ENCODE measurements at places on chromosomes 4 and X.

- no peak for DNase-seq
These were observed 6.0 kb upstream of the ASB11 start for GRCh38 chrX:15321447-15321846.

- DNase-seq: no peak
These were observed 192.3 kb downstream of the TLL1 start for GRCh38 chr4:166065324-166065723.

GRCh38 chrX:110851780-110852179, 56.2 kb upstream of the CHRDL1 start:
- DNase-seq: no peak

DNA sequence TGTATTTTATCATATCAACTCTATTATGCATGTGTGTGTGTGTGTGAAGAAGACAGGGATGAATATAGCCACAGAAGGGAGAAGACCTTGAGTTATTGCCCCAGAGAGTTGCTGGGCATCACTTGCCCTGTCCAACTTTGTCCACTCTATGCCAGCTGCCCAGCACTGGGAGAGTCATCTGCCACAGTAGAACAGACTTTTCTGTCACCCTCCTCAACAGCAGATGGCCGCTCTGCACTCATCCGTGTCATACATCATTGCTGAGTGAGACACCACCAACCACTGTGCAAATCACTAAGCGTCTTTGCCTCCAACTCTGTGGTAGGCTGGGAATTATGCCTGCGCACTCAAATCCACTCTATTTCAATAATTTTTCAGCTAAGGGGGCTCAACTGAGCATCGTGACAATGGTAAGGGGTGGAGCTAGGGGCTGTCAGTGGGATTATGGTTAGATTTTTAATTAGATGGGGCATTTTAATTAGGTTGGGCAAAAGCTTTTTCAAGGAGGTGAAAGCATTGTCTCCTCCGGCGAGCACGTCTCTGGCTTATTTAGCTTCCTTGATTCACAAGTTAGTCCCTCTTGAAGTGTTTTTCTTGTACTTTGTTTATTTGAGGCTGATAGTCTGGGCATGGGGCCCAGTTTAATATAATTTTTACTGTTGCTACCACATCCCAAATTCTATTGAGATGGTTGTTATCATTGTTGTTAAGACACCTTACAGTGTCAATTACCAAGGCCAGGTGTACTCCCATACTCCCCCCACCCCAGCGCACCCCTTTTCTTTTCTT, 100.1 kb upstream of the KLF3 start:
- no peak for DNase-seq

DNA sequence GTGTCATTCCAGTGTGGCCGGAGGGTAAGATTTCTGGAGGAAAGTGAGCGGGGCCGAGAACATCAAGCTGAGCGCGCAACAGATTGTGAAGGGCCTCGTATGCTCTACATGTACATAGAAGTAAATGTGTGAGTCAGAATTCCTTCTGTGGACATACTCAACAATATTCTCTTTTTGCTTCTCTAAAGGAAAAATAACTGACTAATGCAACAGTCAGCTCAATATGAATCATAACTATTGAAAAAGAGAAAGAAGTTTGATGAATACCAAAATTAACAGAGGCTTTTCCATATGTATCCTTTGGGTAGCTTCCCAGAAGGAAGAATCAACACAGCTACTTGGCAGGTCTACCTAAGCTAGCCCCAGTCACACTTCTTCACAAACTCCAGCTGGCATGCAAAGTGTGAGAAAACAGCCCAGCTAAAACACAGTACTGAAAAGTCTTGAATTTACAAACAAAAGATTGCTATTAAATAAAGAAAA, 87.5 kb upstream of the ZFP42 start:
- DNase-seq: no peak

DNA sequence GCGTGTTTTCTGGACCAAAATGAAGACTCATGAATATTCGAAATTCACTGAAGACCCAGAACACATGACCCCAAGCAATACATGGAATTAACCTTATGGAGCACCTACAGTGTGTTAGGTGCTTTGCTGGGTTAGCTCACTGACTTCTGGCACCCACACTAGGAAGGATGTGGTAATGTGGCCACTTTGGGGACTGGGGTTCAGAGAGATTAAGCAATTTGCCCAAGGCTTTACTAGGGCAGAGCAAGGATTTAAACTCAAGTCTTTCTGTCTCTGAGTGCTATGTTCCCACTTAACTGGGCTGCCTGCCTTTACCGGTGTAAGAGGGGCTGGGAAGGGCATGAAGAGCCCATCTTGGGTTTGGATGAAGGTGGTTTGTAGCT, 162.0 kb upstream of the ATP6AP2 start:
- DNase-seq: no peak

- no peak for DNase-seq
These were observed 22.1 kb downstream of the NHS start for GRCh38 chrX:17397074-17397473.

GRCh38 chr4:176780995-176781738, 11.6 kb downstream of the VEGFC start:
- DNase-seq: no peak

DNA sequence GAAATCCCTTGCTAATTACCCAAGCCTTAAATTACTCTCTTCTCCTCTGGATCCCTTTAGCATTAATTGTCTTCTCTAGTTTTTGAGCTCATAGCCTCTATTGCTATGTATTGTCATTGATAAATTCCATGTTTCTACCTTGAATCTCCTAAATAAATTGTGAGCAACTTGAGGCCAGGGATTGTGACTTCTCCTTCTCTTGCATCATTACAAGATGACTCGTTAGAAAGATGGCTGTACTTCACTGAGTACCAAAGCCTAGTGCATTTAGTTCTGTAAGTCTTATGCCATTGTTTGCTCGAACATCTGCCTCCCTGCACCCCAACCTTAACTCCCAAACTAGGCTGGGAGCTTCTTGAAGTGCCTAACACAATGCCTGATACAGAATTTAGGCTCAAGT, 15.3 kb downstream of the VSIG4 start:
- DNase-seq: no peak

DNA sequence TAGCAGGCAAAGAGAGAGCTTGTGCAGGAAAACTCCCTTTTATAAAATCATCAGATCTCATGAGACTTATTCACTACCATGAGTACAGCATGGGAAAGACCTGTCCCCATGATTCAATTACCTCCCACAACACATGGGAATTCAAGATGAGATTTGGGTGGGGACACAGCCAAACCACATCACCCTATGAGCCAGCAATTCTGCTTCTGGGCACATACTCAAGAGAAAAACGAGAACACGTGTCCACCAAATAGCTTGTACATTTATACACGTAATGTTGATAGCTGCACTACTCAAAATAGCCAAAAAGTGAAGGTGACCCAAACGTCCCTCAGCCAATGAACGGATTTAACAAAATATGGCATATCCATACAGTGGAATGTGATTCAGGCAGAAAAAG, 94.5 kb upstream of the DHRSX start:
- no peak for DNase-seq

- DNase-seq: no peak
These were observed 151.6 kb downstream of the CBLL2 start for GRCh38 chrX:22424122-22424915.

DNA sequence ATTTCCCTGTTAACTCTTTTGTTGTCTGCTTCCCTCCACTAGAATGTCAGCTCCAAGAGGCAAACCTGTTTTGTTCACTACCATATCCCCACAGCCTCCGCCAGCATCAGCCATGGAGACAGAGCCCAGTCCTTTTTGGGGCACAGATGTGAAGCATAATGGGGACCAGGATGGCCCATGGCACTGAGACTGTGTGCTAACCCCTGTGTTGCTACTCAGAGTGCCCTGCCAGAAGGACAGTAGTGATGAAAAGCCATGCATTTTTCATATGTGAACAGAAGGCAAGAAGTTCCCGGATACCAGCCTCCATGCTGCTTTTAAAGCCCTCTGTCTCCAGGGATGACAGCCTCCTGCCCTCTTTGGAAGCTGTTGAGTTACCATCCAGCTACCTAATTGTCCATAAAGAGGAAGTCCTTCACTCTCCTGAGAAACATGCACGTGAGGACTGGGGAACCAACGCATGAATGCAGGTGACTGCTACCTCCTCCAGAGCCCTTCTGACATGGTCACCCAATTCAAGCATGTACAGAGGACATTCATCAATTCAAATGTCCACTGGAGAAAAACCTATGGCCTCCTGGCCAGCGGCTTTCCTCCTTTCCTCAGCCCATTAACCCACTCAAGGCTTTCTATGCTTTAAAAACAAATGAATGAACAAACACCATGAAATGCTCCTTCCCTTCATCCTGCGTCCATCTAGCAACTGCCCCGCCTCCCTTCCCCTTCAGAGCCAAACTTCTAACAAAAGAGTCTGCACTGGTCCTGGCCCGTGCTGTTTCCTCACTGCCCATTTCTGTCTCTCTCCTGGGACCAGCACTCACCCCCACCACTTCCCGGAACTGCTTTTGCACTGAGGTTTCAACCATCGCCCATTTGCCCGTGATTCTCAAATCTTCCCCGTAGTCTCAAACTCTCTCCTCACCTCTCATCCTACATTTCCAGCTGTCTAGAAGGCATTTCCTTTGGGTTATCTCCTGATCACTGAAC, 18.0 kb downstream of the PNMA6F start:
- DNase-seq: no peak

GRCh38 chrX:21958916-21959315, 18.4 kb downstream of the SMS start:
- DNase-seq: peak; percentile 62

DNA sequence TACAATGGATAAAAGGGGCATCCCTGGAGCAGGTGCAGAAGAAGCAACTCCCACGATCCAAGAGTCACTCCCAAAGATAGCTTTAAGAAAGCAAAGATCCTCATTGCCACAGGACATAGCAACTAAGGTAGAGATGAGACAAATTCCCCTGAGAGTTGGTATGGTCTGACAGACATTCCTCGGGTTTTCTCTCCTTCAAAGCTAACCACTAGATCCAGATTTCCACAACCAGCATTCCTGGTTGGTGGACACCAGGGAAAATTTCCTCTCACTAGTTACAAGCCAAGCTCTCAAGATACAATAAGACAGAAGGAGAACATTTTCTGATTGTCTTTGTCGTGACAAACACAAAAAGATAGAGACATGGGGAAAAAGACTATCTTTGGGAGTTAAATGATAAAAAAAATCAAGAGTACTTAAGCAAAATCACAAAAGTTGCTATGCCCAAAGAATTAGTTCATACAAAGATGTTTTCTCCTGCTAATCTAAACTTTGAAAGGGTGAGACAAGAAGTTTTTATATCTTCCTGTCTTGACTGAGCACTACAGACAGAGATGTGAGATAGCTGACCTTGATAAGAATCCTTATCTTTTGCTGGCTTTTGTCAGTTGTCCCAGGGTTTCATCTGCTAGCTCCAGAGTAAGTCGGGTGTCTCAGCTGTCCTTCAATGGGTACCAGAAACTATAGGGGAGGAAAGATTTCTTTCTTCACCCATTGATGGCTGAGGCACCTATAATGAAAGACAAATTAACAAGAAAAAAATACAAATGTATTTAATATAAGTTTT, 200.5 kb downstream of the CENPC start:
- DNase-seq: no peak

DNA sequence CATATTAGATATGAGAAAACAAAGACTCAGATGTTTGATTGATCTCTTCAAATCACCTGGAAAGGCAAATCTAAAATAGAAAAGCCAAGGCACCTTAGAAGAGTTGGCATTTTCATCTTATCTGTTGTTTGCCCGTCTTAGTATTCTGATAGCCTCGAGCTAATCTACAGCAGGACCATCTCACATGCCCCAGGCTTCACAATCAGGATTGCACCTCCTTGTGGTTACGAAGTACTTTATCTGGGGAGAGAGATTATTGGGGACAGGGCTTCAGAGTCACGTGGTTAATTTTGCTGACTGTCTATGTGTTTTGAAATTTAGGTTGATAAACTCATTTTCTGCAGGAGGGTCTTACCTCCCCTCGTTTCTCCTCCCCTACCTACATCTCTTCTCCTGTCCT, 313.1 kb upstream of the ANXA10 start:
- no peak for DNase-seq
